ENCODE measurements at places on chromosomes 2 and 18.

GRCh38 chr2:159226059-159226461 is 60.4 kb downstream of the WDSUB1 start:
- DNase-seq = no peak

DNA sequence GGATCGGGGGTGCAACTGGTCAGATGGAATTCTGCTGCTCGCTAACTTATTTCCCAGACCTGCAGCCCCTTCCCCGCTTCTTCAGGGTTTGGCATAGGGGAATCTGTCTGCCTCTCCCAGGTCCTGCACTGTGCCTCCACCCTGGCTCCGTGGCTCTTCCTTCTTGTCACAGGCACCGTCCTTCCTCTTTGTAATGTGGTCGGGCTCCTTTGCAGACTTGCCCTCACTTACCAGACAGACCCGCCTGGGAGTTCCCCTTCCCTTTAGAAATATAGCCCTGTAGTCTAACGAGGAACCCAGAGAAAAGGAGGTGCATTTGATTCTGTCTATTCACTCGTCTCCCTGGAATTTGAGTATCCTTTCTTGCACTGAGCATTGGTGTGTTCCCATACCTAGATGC is 63.9 kb upstream of the PAX8 start:
- DNase-seq = no peak

DNA sequence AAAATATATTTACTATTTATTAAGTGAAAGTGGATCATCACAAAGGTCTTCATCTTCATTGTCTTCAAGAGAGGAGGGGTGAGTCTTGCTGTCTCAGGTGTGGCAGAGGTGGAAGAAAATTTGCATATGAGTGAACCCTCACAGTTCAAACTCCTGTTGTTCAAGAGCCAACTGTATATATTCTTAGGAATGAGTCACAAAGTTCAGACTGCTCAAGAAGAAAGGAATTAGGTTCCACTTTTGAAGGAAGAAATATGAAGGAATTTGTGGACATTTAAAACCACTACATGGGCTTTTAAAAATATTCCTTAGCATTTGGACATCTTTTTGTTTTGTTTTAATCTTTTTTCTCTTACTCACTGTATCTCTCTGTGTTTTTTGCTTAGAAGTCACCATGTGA is 212.6 kb downstream of the INSIG2 start:
- no peak for DNase-seq

- no peak for DNase-seq
These were observed 8.9 kb downstream of the PSD4 start for GRCh38 chr2:113182471-113183260.

DNA sequence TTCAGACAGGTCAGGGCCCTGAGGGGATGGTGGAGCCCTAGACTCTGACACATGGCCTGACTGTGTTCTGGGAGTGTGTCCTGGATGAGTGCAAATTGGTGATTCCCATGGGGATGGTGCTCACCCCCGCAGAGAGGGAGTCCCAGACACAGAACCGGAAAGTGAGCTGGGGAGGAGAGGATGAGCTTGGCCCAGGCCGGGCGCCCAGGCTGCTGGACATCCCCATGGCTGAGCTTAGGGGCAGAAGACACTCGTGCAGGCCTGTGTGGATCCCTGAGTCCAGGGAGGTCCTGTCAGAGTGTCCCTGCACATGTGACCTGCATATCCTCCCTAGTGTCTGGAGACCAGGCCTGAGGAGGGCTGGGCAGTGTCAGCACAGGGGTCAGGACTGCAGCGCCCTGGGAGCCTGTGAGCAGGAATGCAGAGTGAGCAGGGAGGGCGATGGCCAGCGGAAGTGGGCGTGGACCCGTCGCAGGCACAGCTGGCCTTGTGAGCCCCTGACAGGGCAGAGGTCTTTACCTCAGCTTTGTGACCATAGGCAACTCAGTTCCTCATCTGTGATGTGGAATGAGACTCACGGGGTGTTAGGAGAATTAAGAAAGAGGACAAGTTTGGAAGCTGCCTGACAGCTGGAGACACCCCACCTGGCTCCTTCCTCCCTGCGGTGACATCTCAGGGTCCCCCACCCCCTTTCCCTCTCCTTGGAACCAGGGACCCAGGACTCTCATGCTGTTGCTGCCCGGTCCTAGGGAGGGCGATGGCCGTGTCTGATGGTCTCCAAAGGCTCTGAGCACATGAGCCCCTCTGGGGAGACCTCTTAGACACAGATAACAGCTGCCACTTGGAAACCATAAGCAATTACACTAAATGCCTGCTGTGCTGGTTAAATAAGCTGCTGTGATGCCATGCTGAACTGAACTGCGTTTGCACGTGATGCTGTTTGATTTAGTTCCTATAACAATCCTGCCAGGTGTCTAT is 62.6 kb upstream of the HS6ST1 start:
- no peak for DNase-seq
